ENCODE measurements at places on chromosomes 16 and 17.

GRCh38 chr16:8877894-8878522, 4.1 kb upstream of the LITAFD start:
- no peak for DNase-seq

DNA sequence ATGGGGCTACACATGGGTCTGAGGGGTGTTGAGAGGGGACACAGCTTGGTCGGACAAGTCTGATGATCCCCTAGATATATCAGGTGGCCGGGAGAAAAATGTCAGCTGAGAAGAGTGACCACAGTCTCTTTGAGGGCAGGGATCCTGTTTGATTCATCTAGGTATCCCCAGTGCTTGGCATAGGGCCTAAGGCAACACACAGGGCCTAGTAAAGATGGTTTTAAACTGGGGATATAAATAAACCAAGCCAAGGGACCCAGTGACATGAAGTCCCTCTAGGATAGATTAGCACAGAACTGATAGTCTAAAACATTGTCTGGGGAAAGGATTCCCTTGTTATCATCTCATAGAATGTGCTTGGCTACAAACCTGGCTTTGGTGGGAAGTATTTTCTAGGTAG, 1.4 kb downstream of the ERCC4 start:
- DNase-seq: no peak

DNA sequence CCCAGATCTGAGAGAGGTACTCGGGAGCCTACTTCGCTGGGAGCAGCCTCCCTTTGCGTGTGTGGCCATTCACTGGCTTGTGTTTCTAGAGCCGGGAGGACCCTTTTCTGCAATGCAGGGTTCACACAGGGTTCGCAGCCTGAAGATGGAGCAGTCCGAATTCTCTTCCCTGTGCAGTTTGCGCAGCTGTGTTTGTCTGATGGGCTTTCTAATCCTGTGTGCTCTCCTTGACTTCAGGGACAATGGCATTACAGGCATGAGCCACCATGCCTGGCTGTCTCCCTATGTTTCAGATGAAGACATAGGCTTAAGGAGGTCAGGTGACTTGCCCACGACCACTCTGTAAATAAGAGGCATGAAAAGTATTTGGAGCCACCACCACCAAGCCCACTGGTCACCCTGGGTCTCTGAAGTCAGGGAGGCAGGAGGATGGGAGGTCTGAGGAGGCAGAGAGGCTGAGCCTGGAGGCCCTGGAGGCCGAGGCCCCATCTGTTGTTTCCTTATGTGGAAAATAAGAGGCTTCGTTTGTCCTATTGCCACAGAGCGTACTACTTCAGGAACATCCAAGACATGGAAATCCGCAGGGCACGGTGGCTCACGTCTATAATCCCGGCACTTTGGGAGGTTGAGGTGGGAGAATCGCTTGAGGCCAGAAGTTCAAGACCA, 5.0 kb upstream of the STH start:
- DNase-seq: no peak

GRCh38 chr17:13182854-13183253, 165.0 kb upstream of the ELAC2 start:
- no peak for DNase-seq

DNA sequence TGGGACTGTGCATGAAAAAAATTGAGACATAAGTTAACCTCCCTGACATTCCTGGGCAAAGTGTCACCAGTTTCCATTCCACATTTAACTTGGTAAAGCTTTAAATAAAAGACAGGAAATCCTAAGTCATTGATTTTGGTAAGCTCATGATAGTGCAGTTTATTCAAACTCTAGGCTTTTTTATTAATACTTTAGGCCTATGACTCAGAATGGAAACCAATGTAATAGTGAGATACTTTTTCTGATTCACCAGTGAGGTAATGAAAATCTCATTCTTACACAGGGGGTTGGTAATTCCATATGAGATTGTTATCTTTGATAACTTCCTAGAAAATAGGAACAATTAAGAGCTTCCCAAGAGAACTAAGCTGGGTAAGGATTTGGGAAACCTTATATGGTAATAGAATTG, 91.1 kb downstream of the NLK start:
- DNase-seq: no peak

DNA sequence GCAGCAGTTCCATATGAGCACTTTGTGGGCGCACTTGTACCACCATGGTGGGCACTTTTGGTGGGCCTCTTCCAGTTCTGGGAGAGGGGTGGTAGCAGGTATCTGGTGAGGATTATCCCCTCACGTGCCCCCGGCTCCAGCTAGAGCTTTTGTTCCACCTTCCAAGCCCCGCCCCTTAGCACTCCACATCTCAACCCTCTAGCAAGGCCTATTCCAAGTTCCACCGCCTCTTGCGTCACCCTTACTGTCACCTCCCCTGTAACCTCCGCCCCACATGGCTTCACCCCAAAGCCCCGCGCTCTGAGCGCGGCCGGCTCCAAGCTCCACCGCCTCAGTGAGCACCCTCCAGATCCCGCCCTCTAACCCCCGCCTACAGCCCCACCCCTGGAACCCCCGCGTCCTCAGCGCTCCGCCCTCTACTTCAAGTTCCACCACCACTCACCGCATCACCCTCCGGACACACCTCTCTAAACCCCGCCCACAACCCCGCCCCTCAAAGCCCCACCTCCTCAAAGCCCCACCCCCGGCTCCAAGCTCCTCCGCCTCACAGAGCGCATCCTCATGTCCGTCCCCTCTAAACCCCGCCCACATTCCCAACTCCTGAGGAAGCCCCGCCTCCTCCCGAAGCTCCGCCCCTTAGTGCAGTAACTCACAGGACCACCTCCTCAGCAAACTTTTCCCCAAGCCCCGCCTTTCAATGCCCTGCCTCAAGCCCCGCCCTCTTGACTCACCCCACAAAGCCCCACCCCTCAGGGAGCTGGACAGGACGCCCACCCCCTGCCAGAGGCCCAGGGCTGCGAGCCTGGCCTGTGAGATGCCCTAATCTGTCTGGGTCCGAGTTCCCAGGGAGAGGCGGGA, 11.1 kb downstream of the SCN4A start:
- no peak for DNase-seq

- no peak for DNase-seq
Observed at GRCh38 chr16:25258861-25259179, 1.2 kb upstream of the ZKSCAN2 start.

GRCh38 chr17:36057911-36058310, 6.2 kb upstream of the CCL18 start:
- no peak for DNase-seq

DNA sequence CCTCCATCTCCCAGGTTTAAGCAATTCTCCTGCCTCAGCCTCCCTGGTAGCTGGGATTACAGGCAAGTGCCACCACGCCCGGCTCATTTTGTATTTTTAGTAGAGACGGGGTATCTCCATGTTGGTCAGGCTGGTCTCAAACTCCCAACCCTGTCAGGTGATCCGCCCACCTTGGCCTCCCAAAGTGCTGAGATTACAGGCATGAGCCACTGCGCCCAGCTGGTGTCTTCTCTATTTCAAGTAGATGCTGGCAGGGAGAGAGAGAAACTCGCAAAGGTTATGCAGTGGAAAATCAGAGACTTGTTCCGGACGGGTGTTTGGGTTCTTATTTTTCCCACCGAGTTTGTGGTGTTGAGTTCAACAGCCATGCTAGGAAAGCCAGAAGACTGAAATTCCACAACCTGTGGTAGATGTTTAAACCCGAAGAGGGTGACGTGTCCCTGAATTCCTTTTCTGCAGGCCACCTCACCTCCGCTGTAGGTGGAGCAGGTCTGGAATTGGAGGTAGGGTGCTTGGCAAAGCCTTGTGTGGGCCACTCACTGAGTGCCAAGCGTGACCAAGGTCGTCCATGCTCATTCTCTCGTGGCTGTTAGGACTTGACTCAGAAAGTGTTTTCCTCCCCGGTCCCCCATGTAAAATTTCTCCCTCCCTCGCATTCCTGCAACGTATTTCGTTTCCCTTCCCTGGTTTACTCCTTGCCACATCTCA, 7.3 kb upstream of the ZDHHC7 start:
- DNase-seq: no peak

GRCh38 chr16:73996624-73997339, 299.8 kb upstream of the PSMD7 start:
- DNase-seq: no peak

GRCh38 chr16:8919089-8919933, 37.2 kb downstream of the LITAFD start:
- no peak for DNase-seq

DNA sequence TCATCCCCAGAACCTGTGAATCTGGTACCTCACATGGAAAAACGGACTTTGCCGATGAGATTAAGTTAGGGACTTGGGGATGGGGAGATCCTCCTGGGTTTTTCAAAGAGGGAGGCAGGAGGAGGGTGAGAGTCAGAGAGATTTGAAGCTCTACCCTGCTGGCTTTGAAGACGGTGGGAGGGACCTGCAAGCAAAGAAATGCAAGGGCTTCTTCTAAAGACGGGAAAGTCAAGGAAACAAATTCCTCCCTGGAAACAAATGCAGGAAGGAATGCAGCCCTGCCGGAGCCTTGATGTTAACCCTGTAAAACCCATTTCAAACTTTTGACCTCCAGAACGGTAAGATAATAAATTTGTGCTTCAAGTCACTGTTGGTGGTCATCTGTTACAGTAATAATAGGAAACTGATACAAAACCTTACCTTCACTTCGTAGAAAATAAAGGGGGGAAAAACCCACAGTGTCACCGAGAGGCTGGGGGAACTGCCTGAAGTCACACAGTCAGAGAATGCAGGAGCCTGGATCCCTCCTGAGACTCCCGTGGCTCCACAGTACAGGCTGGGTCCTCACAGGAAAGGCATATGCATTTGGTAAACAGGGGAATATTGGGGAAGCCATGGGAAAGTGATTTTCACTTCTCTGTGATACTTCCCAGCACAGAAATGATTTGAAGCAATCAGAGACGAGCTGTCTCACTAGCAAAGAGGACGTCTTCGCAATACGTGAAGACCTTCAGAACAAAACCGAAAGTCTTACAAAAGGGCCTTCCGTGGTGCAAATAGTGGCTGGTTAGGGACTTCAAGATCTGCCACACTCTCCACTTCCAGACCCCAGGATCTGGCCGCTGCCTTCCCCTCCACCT, 58.9 kb upstream of the CLEC3A start:
- DNase-seq: no peak

- no peak for DNase-seq
Observed at GRCh38 chr16:17748044-17748719, 277.4 kb upstream of the XYLT1 start.

GRCh38 chr17:37744961-37745800, at the start of gene HNF1B:
Gene HNF1B, minus strand, starts transcription at chr17:37745059. Its CDS starts 175 bp downstream, at chr17:37744884.
- DNase-seq: no peak

- no peak for DNase-seq
Observed at GRCh38 chr17:64418506-64419339, 28.1 kb upstream of the PECAM1 start.

DNA sequence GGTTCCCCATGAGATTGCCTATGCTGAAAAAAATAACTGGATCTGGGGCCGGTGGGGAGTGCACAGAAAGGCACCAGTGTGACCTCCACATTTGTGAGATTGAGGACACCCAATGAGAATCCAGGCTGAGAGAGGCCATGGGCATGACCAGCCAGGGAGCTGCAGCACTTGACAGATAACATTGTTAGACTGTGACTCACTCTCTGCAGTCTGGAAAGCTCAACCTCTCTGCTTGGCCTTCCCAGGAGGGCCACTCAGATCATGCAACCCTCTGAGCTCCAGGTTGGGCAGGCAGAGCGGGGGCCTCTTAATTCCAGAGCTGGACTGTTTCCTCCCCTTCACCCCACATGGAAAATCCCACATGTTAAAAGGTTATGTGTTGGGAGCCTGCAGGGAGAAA, 30.1 kb downstream of the FZD2 start:
- no peak for DNase-seq

DNA sequence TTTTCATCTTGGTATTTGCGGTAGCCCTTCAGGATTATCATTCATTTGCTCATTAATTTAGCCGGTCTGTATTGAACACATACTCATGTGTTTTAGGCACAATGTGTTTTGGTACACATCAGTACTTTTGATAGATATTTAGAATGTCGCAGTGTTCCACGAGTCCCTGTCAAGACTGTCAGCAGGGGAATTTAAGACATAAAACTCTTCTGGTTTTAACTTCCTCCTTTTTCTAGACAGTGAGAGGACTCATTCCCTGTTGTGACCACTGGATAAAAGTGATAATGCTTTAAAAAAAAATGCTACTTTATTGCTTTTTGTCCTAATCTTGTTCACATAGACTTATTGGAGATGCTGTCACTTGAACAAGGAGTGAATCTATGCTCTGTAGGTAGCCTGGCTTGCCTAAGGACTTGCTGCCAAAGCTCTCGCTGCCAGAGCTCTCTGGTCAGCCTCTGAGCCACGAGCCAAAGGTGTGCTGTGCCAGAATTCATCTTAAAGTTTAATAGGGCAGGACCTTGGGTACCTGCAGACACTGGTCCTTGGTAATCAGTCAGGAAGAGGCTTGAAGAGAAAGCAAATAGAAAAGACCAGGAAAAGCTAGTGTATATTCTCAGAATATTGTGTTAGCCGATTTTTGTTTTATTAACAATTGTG, 5.4 kb downstream of the DCAF7 start:
- DNase-seq: no peak

DNA sequence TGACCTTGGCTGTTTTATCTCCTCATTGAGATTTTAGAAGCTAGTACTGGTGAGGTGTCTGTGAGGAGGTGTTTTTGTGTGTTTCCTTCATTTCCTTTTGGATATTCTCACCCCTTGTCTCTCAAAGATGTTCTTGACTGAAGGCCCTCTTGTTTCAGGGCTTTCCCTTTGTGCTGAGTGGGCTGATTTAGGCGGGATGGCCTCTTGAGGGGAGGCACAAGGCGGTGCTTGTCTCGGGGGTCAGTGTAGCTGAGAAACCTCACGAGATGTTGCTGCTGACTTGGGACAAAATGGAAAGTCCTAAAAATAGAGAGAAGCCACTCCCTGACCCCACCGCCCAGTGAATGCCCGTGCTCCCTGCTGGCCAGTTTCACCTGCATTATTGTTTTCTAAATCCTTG, 14.2 kb downstream of the CRAMP1 start:
- DNase-seq: no peak

DNA sequence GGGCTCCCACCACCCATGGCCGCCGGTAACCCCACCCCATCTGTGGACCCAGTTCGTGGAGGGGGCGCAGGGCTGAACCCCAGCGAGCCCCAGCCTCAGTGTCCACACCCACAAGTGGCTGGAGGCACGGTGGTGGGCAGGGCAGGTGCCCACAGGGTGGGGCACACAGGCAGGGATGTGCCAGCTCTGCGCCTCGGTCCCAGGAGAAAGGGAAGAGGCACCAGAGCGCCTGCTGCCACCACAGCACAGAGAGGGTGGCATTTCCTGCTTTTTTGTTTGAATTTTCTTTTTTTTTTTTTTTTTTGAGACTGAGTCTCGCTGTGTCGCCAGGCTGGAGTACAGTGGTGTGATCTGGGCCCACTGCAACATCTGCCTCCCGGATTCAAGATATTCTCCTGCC, 19.0 kb downstream of the ZFPM1 start:
- DNase-seq: no peak
